Ovary (tissue), 10 donors: ENCODE measurements at places on chromosomes 3 and 15. TPM values are rescaled to one million over a fixed set of nuclear protein-coding genes. Genes with fewer than 3 reads are reported as not detected.

RBPMS2 gene
- total RNA-seq, result 10.8 TPM

GRCh38 chr15:68821190-68821840 lies 620 bp upstream of the ANP32A start:
- H3K27me3 ChIP-seq, result no peaks in the 10 kb centered on the region
- H3K36me3 ChIP-seq, result no peaks in the 10 kb centered on the region
- peak overlapping the region; percentile 89 for H3K4me3 ChIP-seq
- H3K4me1 ChIP-seq, result peaks cover 2% of the 10 kb centered on the region

DNA sequence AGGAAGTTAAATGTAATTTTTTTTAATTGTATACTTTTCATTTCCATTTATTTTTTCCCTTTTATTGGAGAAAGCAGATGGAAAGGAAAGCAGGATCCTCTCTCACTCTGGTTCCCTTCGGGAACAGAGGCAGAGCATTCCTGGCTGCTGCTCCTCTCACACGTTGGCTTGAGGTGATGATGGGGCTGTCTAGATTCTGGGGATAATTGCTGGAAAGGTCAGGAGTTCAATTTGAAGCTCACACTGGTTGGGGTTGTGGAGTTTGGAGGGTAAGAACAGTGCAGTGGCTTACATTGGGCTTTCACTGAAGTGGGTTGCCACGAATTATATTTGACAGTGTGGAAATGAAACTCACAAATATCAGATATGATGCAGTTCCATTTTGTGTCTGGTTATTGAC lies 57.6 kb downstream of the RARB start:
- no peak for DNase-seq
- no peaks in the 10 kb centered on the region for H3K36me3 ChIP-seq
- no peak overlapping the region for H3K27ac ChIP-seq
- peaks cover 2% of the 10 kb centered on the region for H3K4me1 ChIP-seq

DNA sequence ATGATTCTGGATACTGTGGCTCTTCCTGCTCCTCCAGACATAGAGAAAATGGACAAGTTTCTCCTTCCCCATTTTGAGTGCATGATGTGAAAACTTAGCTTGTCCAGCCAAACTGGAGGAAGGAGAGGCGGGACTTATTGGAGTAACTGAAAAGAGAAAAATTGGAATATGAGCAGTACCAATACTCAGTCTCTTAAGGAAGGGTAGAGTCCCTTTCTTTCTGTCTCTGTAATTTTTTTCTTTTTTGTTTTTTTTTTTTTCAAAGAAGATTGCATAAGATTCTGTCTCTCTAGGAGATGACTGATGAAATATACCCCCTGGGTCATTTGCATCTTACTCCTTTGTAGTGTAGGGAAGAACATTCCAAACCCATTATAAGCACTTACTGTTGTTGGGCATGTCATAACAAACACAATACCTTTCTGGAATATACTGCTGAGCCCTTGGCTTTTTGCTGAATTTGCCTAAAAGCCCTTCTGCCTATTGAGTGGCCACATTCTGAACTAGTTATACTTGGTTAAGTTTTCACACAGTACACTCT lies 498.1 kb upstream of the TPRG1 start:
- no peak overlapping the region for H3K27ac ChIP-seq
- H3K36me3 ChIP-seq, result no peaks in the 10 kb centered on the region
- no peak for DNase-seq

SH2D7 gene
- not detected for total RNA-seq

HDC gene
- 0.94 TPM for total RNA-seq

DNA sequence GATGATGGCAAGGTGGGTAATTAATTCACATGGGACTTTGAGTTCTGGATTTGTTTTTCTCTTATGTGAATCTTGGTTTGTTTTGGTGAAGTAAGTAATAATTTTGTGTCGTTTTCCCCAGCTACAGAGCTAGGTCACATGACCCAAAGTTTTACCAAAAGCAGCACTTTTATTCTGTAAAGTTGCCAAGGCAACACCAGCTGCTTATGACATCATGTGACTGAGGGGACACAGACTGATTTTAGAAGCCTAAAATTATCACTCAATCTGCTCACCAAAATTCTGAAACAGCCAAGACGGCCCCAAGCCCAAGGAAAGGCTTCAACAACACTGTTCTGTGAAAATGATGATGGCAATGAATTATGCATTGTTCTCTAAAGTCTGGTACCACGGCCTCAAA lies 63.9 kb downstream of the MEX3B start:
- no peaks in the 10 kb centered on the region for H3K27me3 ChIP-seq
- no peaks in the 10 kb centered on the region for H3K4me1 ChIP-seq
- no peak overlapping the region for H3K4me3 ChIP-seq
- H3K36me3 ChIP-seq, result no peaks in the 10 kb centered on the region
- H3K27ac ChIP-seq, result no peak overlapping the region

DNA sequence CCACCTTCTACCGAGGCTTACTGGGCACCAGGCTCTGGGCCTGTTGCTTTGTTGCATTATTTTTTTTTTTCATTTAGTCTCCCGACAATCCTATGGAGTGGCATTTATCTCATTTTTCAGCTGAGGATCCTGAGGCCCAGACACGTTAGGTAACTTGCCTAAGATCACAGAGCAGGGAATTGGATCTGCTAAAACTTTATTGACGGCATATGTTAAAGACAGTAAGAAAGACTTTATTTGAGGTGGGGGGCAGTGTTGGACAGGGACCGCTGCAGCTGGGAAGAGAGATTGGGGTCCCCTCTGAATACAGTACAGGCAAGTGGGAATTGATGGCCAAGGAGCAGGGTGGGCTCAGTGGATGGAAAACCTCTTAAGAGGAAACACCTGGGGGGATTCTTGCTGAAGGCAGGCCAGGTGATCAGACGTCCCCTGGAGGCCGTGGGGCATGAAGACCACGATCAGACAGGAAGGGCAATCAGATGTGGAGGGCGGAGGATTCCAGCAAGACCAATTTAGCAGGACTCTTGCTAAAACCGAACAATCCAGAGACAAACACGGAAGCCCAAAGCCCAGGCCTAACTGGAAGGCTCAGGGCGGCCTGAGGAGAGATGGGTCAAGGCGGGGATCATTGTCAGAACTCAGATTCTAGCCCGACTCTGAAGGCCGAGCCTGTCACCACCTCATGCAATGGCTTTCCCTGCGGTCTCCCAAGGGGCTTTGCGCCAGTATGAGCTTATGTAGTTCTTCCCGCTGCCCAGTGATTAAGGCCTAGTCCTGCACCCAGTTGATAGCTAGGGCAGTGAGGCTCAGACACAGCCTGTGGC lies 53.7 kb downstream of the RGMA start:
- peak; percentile 12 for DNase-seq
- H3K27me3 ChIP-seq, result no peaks in the 10 kb centered on the region
- H3K4me3 ChIP-seq, result no peak overlapping the region
- H3K4me1 ChIP-seq, result peaks cover 4% of the 10 kb centered on the region
- no peaks in the 10 kb centered on the region for H3K36me3 ChIP-seq
- no peak overlapping the region for H3K27ac ChIP-seq

UNC13C gene
- total RNA-seq, result 1.3 TPM

DNA sequence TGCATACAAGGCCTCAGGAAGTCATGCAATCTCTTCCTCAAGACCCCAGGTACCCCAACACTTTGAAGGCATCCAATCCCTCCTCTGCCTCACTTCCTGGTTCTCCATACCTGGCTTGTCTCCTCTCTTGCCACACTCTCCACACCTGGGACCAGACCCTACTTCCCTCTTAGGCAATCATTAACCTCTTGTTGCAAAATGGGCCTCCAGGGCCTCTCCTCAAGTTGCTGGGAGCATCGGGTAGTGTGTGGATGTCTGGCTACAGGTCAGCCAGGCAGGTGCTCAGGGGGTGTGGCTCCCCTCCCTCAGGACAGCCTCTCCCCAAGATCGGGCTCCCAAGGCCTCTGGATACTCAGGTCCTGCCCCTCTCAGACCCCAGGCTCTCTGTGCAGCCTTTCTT lies 8.6 kb downstream of the PLA2G4E start:
- no peaks in the 10 kb centered on the region for H3K27me3 ChIP-seq
- no peak for DNase-seq
- no peak overlapping the region for H3K4me3 ChIP-seq
- no peaks in the 10 kb centered on the region for H3K4me1 ChIP-seq
- no peak overlapping the region for H3K27ac ChIP-seq

PTX3 gene
- total RNA-seq, result 1.8 TPM

- no peak overlapping the region for H3K4me3 ChIP-seq
- no peaks in the 10 kb centered on the region for H3K27me3 ChIP-seq
- H3K4me1 ChIP-seq, result peaks cover 4% of the 10 kb centered on the region
- no peak overlapping the region for H3K27ac ChIP-seq
- H3K36me3 ChIP-seq, result no peaks in the 10 kb centered on the region
Observed at GRCh38 chr15:28931828-28932227, 46.1 kb downstream of the APBA2 start.
